ENCODE measurements at places on chromosomes 16 and 17. TPM values are rescaled to one million over a fixed set of nuclear protein-coding genes. Genes with fewer than 3 reads are reported as not detected.
A peak's percentile ranks its signal among the peaks of the same experiment; 100 is the strongest.

Gene PKMYT1
- 10.4 TPM for total RNA-seq

DNA sequence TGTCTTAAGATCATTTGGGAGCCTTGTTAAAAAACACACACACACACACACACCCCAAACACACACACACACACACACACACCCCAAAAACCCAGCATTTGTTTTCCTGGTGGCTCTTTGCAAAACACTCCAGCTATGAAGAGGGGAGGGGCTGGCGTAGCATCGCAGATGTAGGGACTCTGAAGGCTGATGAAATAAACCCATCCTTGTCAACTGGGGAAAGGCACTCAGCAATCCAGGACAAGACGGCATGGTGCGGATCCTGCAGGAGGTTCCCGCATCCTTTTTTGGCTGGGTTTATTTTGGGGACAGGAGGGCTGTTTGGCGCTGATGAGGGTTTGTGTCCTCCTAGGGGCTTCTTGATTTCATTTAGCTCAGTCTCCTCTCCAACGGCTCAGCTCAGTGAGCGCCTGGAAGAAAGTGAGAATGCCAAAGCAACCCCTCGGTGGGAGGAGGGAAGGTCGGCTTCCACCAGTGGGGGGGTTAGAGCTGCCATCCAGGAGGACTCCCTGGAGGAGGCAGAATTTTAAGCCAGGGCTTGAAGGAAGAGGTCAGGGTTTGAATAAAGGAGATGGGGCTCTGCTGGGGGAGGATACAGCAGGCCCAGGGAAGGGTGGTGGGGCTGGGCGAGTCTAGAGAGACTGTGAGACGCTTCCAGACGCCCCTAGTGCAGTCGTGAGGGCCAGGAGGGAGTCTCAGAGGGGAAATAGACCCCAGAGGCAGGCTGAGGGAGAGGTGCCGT lies 12.4 kb upstream of the GSE1 start:
- DNase-seq: no peak
- H3K4me3 ChIP-seq: no peak overlapping the region
- H3K4me1 ChIP-seq: peaks cover 51% of the 10 kb centered on the region

DNA sequence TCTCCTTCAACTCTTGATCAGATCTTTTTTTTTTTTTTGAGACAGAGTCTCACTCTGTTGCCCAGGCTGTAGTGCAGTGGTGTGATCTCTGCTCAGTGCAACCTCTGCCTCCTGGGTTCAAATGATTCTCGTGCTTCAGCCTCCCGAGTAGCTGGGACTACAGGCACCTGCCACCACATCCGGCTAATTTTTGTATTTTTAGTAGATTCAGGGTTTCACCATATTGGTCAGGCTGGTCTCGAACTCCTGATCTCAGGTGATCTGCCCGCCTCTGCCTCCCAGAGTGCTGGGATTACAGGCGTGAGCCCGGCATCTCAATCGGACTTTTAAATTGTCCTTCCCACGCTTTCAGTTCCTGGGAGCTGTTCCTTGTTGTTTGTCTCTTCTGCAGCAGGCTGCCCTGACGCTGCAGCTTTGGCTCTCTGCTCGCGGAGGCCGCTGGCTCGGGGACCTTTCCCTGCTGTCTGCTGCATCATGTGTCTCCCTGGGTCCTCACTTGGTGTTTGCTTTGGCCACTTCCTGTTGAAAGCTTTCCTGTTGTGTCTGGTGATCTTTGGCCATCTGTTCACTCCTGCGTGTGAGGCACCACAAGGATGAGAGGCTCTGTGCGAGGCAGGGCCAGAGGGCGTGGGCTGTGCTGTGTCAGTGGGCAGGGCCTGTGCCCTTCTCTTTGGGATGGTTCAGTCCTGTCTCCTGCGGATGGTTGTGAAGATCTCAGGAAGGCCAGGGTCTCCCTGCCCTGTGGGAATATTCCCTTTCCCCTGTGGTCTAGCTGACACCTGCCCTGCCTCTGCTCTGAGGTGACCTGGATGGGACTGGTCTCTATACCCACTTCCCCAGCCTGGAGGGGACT lies 18.4 kb upstream of the CAPN15 start:
- no peaks in the 10 kb centered on the region for H3K27me3 ChIP-seq
- peaks cover 21% of the 10 kb centered on the region for H3K36me3 ChIP-seq
- no peak for DNase-seq
- H3K4me1 ChIP-seq: peaks cover 9% of the 10 kb centered on the region
- H3K4me3 ChIP-seq: no peak overlapping the region
- peak overlapping the region; percentile 54 for H3K27ac ChIP-seq

DNA sequence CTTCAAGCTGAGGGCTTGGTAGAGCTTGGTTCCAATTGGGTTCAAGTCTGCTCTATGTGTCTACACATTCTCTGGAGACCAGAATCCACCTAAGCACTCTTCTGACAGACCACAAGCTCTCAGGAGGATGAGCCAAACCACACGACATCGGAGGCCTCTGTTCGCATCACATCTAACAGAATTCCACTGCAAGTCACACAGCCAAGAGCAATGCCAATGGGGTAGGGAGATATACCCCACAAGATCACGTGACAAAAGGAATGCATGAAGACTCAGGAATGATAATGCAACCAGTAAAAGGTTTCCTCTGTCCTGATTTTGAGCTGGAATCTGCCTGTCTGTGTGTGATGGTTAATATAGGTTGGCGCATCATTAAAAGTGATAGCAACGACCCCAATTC lies 46.6 kb upstream of the RPL38 start:
- no peaks in the 10 kb centered on the region for H3K36me3 ChIP-seq
- H3K27me3 ChIP-seq: no peaks in the 10 kb centered on the region
- DNase-seq: peak; percentile 25
- no peaks in the 10 kb centered on the region for H3K4me1 ChIP-seq
- no peak overlapping the region for H3K4me3 ChIP-seq

DNA sequence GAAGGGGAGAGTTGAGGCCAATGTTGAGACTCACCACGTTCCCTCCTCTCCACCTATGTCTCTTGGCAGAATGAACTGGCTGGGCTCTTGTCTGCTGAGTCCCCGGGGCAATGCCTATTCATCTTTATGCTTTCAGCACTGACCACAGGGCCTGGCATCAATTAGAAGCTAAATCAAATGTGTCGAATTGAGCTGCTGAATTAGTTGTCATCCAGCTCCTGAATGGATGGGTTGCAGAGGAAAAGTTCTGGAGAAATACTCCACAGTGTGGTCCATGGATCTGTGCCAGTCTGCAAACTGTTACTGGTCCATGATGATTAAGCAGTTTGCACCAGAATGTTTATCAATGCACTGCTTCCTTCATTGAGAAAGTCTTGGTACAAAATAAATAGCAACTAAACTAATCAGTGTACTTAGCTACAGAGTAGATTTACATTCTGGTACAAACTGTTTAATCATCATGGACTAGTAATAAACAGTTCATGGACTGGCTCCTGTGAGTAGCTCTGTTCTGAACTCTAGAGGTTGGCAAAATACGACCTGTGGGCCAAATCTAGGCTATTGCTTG lies 4.6 kb downstream of the CNGB1 start:
- no peak for DNase-seq
- H3K36me3 ChIP-seq: no peaks in the 10 kb centered on the region
- no peak overlapping the region for H3K27ac ChIP-seq
- H3K4me1 ChIP-seq: no peaks in the 10 kb centered on the region
- H3K4me3 ChIP-seq: no peak overlapping the region
